ENCODE measurements at places on chromosomes 1 and 21.

DNA sequence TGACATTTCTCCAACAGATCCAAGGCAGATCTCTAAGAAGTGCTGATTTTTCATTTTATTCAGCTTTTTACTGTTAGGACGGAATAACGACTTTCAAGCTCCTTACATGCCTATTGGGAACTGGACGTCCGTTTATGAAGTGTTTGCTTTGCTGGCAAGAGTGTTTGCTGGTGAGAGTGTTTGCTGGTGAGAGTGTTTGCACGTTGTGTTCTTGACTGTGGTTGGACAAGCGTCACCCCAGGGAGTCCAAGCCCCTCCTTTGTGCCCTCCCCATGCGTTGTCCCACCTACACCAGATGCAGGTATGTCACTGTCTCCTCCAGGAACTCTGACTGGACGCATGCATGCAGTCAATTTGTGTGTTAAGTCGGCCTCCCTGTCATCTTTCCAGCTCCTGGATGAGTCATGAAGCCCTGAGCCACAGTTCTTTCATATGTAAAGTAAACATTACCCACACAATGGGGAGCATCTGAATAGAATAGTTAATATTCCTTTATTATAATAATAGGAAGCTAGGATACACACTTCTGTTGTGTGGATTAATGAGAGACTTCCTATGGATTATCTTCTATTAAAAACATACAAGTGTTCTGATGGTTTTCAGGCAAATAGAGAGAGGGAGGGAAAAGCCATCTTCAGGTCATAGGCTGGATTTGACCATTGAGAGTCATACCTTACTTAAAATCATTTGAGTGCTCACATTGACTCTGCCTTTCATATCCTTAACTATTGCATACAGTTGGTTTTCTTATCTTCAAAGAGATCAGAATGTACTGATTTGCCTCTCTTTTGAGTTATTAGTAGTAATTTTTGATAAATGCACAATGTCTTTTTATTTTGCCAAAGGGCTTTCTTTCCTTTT, 119.2 kb downstream of the GALNT2 start:
- peak; percentile 82 for DNase-seq

- DNase-seq = no peak
Measured at GRCh38 chr1:34263406-34263805, 86.7 kb downstream of the C1orf94 start.

GRCh38 chr1:118136187-118136941, 48.7 kb downstream of the SPAG17 start:
- DNase-seq = no peak

DNA sequence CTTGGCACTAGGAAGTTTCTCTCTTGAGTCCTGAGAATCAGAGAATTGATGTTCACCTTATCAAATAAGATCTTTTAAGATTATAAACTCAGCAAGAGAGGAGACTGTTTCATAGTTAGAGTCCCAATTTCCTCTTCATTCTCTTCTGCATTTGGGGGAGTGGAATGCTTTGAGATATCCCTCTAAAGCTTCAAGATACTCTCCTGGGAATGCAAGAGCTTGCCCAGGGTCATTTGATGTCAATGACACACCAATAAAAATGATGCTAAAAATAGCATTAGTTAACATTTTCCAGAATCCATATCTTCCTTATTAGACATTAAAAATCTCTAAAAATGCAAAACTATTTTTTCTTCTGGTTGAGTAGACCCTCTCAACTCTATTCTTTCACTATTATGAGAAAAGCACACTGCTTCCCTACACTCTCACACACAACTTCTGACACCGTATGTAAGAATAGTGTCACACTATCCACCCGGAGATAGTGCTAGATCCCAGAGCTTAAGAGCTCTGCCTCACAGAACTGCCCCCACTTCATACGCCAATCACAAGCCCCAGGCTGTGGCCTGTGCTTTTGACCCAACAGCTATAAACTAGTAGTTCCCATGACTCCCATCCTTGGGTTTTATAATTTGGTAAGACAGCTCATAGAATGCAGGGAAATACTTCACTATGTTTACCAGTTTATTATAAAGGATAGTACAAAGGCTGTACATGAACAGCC, 399.9 kb upstream of the RUNX1 start:
- no peak for DNase-seq

DNA sequence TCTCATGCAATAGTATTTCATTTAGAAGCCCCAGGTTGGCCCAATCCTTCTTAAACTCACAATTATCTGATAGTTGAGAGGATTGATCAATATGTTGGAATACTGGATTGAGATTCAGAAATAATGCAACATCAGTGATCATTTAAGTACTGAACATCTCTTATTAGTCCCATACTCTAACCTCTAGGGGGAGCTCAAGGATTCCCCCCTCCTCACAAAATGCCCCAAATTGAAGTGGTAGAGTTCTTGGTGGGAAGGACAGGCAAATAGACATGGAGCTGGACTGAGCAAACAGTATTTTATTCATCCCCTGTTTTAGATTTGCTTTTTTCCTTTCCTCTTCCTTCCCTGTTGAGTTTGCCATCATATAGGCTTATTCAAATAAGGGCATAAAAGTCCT, 62.8 kb downstream of the NGF start:
- no peak for DNase-seq

GRCh38 chr1:39525366-39526165, 34.1 kb downstream of the BMP8A start:
- DNase-seq = no peak

DNA sequence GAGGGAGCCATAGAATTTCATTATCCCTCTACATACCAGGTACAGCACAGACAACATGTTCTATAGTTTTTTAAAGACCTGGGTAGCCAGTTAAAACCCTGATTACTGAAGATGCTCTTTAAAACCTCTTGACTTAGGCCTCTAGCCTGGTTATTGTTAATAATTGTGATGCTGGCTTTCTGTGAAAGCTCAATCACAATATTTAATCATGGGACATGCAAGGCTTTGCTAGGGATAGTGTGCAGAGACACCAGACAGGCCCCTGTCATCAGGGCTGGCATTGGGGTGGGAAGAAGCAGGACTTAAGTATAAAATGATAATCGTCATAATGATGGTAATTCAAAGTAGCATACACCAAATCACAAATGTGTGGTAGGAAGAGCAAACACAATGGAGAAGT, 274.4 kb downstream of the PTBP2 start:
- no peak for DNase-seq

GRCh38 chr1:223129229-223129901, 13.7 kb downstream of the TLR5 start:
- DNase-seq = no peak

GRCh38 chr1:91635763-91636162, 135.1 kb downstream of the CDC7 start:
- DNase-seq = no peak

GRCh38 chr1:94614996-94615395, 73.4 kb upstream of the F3 start:
- no peak for DNase-seq

GRCh38 chr1:115496904-115497527, 144.8 kb upstream of the VANGL1 start:
- DNase-seq = no peak

- DNase-seq = no peak
Measured at GRCh38 chr1:17639703-17640340, 100.3 kb downstream of the ARHGEF10L start.

DNA sequence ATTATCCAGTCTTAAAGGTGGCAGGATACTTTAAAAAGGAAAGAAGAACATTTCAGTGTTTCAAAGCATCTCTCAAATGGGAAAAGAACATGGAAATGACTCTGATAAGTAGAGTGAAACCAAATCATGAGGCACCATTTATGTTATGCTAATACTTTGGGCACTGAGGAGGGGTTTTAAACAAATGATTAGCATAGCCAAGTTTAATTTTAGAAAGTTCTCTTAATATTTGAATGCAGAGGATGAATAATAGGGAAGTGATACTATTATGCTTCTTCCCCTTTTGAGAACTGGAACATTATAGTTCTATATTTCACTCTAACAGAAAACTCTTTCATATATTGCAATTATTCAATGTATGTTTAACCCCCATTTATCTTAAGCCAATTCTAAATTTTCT, 1181.9 kb upstream of the PRMT6 start:
- DNase-seq = no peak

DNA sequence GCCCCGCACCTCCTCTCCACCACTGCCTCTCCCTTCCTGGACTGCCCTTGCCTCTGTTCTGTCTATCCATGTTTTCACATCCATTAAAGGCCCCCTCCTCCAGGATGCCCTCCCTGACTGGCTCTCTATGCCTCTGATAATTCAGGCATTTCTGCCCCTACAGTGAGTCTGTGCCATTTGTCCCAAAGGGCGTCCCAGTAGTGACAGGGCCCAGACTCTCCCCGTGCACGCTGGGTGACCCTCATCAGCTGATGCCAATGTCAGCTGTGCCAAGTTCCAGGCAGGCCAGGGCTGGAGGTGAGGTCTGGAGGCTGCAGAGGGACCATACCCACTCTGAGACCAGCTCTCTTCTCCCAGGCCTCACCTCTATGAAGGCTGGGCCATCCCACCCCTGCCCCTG, 3.2 kb upstream of the PLEKHG5 start:
- no peak for DNase-seq

- no peak for DNase-seq
Measured at GRCh38 chr1:192807211-192808162, 1.4 kb upstream of the RGS2 start.

DNA sequence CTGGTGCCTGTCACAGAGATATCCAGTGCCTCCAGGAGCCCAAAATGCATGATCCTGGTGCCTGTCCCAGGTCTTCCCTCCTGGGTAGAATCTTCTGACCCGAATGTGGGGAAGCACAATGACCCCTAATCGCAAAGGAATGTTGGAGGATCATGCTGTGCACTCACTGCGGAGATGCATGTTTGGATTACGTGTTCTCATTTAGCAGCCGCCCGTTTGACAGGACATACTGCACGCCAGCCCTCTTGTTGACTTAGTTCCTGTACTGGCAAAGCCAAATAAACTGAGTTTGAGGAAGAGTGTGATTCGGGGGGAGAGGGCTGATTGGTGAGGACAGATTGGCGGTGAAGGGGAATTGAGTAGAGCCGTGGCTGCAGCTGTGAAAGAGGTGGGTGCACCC, 85.9 kb upstream of the SIM2 start:
- no peak for DNase-seq

- DNase-seq = no peak
Measured at GRCh38 chr1:231028682-231029081, 11.4 kb downstream of the FAM89A start.
